ENCODE measurements at places on chromosomes 6 and 20. TPM values are rescaled to one million over a fixed set of nuclear protein-coding genes. Genes with fewer than 3 reads are reported as not detected.

The GMEB2 gene
- 26.6 TPM for total RNA-seq

The CNR1 gene
- 1.1 TPM for total RNA-seq

The PSORS1C1 gene
- not detected for total RNA-seq

The ALDH8A1 gene
- total RNA-seq: 4.5 TPM

The CAGE1 gene
- total RNA-seq: 0.16 TPM

DNA sequence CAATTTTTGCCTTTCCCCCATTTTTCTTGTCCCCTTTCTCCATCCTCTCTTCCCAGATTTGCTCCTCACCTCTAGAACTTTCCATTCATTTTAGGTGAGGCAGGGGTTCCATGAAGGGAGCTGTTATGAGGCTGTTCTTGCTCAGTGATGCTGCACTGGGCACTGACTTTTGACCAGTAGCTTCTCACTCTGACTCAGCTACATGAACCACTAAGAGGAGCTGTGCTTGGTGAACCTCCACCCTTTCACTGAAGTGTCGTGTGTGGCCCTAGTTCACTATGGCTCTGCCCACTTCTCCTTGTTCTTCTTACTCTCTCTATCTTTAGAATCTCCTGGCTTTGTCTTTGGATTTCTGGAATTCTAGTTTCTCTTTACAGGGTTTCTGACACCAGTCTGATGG is 307.1 kb upstream of the RNF24 start:
- DNase-seq: no peak

GRCh38 chr6:45915780-45916468 is 99.7 kb downstream of the CLIC5 start:
- no peak for DNase-seq

DNA sequence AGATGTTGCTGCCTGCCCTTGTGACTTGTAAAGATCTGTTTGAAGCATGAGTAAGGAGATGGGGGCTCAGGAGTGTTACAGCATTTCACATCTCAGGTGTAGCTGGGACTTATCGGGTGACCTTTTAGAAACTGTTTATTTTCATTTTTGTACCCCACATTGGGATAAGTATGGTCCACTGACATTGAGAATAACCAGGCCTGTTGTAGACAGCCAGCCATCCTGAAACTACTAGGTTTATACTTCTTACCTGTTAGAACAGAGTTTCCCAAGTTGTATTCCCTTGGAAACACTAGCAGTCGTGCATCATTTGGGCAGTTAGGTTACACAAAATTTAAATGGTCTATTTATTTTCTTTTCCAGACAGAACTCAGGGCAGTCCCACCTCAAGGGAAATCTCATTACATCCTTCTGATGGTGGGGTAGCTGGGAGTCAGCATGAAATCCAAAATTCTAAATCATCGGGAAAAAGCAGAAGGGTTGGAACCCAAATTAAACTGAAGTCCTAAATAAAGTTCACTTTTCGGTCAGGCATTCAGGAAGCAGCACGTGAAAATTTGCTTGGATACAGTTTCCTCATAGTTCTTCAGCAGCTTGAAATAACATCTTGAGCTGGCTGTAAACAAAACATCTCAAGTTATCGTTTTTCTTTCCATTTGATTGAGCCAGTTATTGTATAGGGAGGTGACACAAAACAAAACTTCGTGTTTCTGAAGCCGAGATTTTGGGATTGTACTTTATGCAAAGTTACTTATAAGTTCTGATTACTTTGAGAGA is 30.5 kb downstream of the FOXO3 start:
- DNase-seq: no peak

DNA sequence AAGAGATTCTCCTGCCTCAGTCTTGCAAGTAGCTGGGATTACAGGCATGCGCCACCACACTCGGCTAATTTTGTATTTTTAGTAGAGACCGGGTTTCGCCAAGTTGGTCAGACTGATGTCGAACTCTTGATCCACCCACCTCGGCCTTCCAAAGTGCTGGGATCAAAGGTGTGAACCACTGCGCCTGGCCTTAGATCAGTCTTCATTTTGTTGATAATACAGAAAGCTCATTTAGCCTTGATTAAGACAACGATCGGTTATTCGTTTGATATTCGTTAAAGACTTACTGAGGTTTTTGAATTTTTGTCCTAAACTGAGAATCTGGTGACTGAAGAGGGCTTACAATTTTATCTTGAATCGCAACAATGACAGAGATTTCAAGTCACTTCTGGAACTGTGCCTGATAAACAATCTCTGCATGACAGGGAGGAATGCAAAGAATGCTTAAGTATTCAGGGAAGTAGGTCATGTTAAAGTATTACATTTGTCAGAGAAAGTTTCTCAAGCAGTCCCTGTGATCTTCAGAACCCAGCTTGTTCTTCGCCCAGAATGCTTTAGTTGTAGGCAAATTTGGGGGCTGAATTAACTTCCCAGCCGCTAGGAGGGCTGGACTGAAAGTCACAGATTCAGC is 14.8 kb downstream of the AKAP12 start:
- DNase-seq: no peak

DNA sequence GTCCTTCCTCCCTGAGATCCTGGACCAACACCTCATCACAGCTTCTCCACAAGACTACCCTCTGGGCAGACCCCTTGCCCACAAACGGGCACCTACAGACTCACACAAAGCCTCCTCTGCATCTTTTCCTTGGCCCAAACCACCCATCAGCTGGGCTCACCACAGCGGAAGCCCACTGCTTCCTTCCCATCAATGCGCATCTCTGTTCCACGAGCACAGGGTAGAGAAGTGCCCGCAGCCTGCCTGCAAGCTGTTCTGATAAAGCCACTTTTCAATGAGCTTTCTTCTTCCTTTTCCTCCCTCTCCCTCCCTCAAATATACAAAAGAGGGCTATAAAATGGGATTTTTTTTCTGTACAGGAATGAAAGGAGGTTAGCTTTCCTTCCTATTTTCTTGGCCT is 111.2 kb downstream of the NFATC2 start:
- no peak for DNase-seq

DNA sequence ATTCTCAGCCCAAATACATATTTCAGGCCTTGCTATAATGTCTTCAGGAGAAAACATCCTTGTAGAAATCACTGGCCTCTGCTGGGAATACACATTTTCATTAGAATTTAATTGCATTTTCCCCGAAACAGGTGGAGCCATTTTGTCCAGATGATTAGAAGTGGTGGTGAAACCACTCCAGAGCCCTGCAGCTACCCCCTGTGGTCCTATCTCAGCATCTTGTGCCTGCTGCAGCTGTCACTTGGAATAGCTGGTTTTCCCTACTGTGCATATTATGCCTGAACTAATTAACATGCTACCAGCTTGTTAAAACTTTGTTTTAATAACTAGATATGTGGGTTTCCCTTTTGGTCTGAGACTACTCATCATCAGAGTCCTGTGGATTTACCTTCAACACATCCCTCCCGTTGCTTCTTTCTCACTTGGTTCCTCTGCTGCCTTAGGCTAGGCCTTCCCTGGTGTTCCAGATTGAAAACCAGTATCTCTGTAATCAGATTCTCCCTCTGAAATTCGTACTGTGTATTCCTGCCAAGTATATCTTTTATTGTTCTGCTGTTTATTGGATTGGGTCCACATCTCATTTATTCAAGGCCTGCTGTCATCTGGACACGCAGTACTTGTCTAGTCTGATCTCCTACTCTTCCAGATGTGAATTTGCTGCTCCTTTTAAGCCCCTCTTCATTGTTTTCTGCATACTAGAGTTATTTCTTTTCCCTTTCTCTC is 15.2 kb downstream of the DNAH8 start:
- DNase-seq: no peak

DNA sequence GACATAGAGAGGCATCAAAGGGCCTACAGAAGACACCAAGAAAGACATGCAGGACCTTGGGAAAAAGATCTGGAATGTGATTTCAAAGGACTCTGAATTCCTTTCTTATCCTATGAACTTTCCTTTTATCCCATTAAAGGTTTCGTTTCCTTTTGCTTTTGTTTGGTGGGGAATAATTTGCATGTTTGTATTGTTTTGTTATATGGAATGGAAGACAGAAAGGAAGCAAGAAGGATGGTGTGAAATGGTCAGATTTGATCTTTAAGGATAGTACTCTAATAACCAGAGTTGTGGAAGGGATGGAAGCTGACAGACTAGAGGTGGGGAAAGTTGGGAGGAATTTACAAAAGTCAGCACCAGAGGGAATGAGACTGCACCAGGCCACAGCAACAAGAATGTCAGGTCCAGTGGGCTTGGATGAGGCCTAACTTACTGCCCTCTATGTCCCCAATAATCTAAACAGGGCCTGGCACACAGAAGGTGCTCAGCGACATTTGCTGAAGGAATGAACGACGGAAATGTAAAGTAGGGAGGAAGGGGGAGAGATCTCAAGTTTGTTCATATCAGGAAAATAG is 173.7 kb downstream of the FOXA2 start:
- no peak for DNase-seq

GRCh38 chr20:32626859-32627636 is 41.9 kb upstream of the NOL4L start:
- peak; percentile 42 for DNase-seq

DNA sequence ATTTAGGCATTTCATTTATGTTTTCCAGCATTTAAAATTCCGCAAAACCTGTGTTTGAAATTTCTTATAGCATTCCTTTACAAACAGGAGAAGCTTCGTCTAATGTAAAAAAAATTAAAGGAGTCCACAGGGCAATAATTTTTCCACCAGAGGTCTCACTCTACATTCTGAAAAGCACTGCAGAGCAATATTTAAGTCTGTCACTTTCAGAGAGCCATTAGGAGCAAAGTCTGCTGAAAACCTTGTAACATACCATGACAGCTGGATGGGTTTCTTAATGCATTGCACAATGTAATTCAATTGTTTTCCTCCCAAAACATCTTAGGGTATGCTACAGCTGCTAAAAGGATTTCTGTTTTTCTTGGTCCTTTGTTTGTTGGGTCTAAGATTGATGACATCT is 18.0 kb downstream of the BAG2 start:
- no peak for DNase-seq

DNA sequence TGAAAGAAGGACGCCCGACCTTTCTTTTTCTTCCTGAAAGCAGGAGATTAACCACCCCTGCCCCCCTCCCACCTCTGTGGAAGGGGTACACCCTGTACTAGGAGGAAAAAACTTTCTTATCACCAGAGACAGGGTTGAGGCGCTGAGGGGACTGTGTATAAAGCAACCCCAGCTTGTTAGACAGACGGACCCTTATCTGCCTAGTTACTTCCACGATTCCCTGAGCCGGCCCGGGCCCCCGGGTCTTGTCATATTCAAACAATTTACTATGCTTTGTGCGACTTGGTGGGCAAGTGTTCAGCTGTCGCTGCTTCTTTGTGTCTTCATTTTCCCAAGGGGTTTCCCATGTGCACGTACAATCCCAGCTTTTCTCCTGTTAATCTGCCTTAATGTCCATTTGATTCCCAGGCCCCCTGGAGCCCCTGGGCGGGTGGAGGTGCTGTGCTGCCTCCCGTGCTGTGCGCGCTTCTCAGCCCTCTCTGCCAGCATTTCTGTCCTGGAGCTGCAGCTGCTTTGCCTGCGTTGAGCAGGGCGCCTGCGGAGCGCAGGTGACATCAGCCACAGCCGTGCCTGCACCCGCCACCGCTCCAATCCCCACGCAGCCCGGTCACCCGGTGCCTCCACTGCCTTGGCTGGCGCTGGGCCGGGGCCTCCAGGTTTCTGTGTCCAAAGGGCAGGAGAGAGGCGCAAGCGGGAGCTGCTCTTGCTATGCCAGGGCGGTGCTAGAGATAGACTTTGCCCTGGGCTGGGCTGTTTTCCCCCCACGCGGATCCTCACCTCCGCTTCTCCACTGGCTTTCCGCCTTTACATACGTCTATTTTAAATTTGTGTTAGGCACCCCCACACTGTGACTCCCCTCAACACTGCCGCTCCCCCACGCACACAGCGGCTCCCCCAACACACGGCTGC is 96.2 kb downstream of the TTLL2 start:
- DNase-seq: no peak

DNA sequence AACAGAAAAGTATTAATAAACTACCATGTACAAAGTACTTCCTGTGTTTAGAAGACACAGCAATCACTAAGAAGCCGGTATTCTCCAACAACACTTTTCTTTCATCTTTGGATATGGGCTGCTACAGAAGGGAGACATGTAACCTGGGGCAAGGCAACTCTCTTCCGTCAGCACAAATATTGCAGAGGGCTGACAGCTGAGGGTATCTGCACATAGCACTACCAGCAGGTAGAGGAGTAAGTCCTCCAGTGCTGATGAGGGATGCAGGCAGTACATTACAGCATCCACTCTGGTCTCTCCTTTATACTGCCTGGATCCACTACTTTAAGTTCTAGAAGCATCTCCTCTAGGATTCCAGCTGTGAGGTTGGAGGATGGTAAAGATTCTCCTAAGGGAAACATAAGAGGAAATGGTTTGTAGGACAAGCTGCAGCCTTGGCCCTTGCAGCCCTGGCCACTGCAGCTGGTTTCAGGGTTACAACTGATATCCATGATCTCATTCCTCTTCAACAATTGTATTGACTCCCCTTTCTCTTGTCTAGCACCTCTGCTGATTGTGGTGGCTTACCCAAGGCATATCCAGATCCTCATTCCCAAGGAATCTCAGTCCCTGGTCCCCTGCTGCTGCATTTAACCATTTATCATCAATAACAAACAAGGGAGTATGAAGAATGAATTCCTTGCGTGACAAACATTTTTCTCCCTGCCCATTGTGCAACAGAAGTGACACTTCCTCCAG is 110.7 kb upstream of the ADGRF1 start:
- no peak for DNase-seq
